Stimulated activated CD8-positive, alpha-beta memory T cell treated with anti-CD3 and anti-CD28 coated beads, Interleukin-4, amount 100 ng/mL, for 1 hour (primary cell): ENCODE measurements at places on chromosomes 2 and 18.
A peak's percentile ranks its signal among the peaks of the same experiment; 100 is the strongest.

- no peak for DNase-seq
Measured at GRCh38 chr2:433216-433615, 145.3 kb upstream of the ALKAL2 start.

DNA sequence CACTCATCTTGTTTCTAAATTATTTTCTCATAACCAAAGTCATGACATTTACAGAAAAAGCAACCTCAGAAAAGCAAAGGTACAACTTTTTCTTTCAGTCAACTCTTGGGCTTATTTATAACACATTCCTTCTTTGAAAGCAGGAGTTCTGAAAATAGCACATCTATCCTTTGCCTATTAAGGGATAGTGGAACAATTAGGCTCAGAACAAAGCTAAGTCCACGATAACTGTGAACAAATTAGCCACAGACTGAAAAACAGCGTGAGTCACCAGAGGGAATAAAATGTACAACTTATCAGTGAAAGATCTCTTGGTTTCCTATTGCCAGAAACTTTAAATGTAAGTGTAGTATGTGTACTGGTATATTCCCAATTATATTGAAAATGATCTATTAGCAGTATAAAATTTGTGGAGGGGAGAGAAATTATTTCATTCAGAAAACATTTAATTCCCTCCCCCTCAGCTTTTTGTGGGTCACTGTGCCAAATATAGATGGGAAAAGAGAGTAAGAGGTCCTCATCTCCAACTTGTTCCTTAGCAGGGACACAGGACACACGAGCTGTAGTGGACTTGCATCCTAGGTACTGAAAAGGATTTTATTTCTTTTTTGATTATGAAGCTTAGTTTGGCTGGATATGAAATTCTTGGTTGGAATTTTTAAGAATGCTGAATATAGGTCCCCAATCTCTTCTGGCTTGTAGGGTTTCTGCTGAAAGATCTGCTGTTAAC is 15.4 kb upstream of the MATN3 start:
- DNase-seq, result no peak

GRCh38 chr2:27735263-27735904 is 36.1 kb upstream of the MRPL33 start:
- peak; percentile 28 for DNase-seq

DNA sequence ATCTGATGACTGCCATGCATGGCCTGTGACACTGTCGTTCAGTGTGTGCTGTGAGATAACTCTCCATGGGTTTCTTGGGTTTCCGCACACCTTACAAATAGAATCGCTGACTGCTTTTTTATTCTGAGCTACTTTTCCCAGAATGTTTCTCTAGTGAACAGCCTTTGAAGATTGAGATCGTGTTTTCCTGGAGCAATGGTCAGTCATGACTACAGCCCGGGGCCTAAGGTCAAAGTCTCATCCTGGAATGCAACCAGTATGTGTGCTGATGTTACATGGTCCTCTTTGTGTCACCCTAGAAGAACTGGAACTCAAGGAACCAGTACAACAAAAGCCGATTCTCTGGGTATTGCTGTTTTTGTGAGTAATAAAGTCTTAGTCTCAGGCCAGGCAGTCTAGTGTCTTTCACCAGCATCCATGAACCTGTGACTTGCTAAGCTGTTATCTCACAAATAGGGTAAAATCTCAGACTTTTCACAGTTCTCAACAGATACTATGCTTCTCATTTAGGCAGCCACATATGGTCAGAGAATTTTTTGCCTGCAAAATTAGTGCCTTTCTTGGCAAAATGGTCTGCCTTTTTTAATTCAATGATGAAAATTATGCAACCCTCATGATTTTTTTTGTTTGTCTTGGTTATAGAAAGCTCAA is 124.9 kb upstream of the PIEZO2 start:
- no peak for DNase-seq

DNA sequence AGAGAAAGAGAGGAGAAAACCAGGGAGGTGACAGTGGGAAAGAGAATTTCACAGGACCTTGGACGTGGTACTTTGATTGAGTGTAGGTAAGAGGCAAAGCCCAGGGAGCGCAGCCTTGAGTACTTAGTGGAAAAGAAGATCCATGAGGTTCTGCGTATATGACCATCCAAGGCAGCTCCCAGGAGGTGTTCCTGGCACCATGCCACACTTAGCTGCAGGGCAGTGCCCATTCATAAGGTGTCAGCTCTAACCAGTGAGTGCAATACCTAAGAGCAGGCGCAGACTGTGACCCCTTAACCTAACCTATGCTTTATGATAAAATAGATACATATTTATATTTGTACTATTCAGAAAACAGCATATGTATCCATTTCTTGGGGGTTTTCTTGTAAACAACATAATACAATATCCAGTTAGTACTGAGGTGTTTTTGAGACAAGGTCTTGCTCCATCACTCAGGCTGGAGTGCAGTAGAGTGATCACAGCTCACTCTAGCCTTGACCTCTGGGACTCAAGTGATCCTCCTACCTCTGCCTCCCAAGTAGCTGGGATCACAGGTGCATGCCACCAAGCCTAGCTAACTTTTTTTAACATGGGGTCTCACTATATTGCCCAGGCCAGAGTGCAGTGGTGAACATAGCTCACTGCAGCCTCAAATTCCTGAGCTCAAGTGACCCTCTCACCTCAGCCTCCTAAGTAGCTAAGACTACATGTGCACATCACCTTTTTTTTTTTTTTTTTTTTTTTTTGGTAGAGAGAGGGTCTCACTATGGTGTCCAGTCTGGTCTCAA is 174.6 kb downstream of the GFPT1 start:
- DNase-seq, result no peak

- no peak for DNase-seq
Measured at GRCh38 chr2:172962824-172963223, 112.8 kb upstream of the MAP3K20 start.

- no peak for DNase-seq
Measured at GRCh38 chr18:27500531-27500930, 315.4 kb upstream of the CHST9 start.

DNA sequence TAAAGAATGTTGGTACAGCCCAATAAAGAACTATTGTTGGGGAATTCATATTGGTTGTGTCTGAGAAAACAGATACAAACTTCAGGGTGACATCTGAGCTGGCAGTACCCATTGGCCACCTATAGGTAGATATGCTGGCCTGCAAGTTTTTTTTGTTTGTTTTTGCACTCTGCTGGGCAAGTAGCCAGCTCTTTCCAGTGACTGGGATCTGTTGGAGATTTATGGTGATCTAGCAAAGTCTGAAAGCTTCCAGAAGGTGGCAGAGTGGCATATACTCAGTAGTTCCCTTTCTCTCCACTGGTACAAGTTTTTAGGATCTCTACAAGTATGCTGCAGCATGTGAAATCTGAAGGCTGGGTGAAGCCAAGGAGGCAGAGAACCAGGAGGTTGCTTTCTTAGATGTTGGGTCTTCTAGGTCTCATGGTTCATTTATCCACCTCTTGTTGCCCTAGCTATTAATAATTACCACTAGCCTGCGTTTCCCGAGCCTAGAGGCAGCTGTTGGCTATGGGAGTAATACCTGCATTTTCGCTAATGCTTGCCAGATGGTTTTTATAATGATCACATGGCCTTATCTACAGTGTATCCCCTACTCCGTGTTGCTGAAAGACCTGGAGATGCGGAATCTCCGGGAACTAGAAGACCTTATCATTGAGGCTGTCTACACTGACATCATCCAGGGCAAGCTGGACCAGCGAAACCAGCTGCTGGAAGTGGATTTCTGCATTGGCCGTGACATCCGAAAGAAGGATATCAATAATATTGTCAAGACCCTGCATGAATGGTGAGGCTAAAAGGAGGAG is 9.5 kb downstream of the COPS7B start:
- DNase-seq, result no peak

DNA sequence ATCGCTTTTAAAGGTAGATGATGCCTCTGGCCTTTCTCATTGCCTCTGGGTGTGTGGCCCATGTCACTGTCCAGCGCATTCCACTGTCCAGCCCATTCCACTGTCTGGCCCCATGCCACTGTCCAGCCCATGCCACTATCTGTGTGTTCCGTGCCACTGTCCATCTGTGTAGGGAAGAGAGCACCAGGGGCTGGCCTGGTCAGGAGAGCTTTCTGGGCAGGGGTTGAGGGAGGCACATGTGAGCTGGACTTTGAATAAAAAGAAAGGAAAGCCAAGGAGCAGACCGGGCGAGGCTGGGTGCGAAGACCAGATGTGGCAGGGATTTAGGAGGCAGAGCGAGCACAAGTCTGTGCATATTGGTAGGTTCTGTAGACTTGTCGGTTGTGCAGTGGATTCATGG is 236.2 kb downstream of the NEDD4L start:
- DNase-seq, result no peak

GRCh38 chr18:58605027-58606020 is 23.6 kb downstream of the ALPK2 start:
- DNase-seq, result peak; percentile 16

GRCh38 chr2:238816291-238816690 is 31.6 kb upstream of the TWIST2 start:
- DNase-seq, result no peak

DNA sequence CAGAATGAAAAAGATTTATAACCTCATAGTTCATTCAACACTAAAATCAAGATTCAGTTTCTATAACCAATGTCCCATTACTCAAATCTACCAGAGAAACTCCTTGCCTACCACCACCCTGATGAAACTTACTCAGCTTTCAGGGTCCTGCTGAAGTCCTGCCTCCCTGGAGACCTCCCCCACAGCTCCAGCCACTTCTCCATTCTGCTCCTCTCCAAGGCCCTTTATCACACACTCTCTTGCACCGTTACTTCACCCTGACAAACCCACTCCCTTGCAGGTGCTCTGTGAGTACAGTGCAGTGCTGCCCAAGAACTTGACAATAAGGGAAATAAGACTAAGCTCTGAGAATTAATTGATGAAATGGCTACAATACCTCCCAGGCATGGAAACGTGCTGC is 83.5 kb upstream of the CDCA7 start:
- no peak for DNase-seq

DNA sequence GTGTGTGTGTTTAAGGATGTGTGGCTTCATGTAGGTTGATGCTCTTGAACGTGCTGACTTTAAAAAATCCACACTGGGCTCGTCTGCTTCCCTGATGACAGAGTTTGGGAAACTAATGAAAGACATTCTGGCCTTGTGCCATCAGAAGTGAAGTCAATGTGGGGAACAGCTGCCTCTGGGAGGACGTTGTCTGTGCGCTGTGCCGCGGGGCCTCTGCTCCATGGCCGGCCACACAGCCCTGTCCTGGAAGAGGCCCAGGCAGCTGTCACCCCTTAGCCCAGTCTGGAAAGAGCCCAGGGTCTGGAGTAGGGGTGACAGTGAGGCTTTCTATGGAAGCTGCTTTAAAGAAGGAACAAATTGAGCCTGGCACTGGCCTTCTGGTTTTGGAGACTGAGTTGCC is 155.8 kb downstream of the SH3RF3 start:
- no peak for DNase-seq

- DNase-seq, result no peak
Measured at GRCh38 chr2:201966691-201967438, 66.8 kb upstream of the FZD7 start.

DNA sequence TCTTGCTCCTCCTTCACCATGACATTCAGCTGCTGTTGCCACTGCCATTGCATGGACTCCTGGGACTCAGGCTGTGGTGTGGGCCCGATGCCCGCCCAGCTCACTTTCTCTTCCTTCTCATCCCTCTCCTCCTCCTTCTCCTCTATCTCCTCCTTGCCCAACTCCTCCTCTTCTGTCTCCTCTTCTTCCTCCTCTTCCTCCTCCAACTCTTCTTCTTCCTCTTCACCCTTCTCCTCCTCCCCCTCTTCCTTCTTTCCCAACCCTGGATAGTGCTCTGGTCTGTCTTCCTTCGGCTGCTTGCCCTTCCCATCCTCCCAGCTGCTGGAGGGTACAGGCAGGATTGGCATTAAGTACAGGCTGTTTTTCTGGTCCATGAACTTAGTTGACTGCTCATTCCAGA is 10.8 kb upstream of the CRYBA2 start:
- DNase-seq, result no peak

DNA sequence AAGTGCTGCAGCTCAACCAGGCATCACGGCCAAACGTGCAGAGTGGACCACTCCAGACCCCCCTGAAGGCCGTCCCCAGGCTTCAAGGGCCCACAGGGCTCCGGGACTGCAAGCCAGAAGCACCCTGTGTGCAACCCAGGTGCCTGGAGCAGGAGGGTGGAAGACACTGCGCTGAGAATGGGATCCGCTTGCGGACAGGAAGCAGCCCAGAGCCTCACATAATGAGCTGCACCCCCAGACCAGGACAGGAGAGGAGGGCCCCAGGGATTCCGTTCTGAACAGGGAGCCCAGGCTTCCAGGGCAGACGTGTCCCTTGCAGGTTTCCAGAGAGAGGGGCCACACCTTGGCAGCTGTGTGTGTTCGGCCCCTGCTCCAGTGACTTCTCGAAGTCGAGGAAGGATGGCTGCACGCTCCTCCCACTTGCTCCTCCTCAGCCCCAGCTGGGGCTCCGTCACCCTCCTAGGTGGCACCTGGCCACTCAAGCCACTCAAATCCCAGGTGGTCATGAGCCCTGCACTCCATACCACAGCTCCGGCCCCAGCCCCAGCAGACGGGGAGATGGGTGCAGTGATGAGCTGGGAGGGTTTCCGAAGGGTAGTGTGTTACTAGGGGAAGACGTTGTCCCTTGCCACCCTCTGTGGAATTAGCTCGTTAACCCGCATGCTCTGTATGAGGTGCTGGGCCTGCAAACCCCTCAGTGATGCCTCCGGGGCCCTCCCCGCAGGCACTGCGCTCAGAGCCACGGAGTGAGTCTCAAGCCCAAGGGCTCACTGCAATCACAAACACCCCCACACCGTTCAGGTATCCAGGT is 79.2 kb downstream of the NDUFA10 start:
- no peak for DNase-seq

GRCh38 chr2:189798312-189799029 is 14.2 kb downstream of the PMS1 start:
- DNase-seq, result no peak

GRCh38 chr2:47888581-47889280 is 17.6 kb downstream of the FBXO11 start:
- no peak for DNase-seq

- DNase-seq, result no peak
Measured at GRCh38 chr18:31206787-31207381, 44.2 kb upstream of the DSC1 start.

DNA sequence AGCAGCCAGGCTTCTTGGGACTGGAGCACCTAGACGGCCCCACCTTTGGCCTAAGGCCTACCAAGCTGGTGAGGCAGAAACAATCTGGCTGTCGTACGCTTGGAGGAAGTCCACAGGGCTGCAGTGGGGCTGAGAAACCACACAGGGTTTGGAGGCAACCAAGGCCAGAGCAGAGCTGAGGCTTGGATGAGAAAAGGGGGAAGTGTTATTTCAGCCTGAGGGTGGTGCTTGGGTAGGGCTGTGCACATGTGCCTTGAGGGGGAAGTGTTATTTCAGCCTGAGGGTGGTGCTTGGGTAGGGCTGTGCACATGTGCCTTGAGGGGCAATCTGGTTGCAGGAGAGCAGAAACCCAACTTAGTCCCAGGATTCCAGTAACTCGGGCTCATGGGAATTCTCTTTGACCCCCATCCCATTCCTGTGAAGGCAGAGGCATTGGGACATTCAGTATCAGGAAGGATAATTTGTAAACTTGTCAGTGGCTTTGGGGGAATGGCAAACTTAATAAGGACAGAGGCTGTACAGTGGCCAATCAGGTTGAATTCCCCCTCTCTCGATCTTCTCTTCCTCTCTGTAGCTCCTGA is 971 bp upstream of the FBXO41 start:
- no peak for DNase-seq

GRCh38 chr2:204982303-204982702 is 437.0 kb downstream of the PARD3B start:
- no peak for DNase-seq

GRCh38 chr2:164803776-164804466 is 37.7 kb downstream of the COBLL1 start:
- no peak for DNase-seq
